Islet precursor cell (in vitro differentiated cells): ENCODE measurements at places on chromosomes 13 and 19.

DNA sequence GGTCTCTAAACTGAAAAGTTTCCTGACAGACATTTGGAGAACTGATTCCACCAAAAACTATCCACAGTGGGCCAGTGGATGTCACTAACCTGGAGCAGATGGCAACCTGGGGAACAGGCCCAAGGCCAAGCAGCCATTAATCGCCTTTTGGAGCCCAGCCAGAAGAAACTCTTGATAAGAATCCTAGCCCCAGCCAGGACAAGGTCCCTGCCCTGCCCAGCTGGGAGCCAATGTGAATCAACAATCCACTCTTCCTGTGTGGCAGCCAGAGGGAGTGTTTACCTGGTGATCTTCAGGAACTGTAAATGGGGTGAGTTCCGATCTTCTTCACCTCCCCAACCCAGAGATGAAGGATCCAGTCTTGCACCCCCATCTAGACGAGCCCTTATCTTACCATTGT lies 14.5 kb upstream of the IGSF23 start:
- DNase-seq: no peak

- DNase-seq: peak; percentile 83
These were observed 1.4 kb downstream of the ING1 start for GRCh38 chr13:110714797-110715394.

DNA sequence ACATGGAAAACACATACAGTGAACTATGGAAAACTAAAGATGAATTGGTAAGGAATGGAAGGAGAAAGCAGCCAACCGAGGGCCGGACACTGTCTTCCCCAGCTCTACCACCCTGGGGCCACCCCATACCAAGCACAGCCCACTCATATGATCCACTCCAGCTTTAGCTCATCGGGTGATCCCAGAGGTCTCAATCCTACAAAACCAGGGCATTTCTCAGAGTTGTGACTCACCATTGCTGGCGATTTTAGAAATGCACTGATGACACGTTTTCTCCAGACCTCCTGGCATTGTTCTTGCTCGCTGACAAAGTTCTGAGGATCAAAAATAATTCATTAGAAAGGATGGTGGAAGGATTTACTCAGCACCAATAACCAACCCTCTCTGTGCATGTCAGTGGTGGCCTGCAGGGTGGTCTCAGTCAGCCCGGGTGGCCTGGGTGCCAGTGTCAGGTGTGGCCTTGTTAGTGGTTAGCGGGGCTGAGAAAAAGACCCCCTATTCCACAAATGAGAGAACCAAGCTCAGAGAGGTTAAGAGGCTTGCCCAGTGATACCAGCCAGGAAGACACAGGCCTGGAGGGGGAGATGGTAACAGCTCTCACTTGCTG lies 6.6 kb downstream of the TMEM272 start:
- DNase-seq: no peak

GRCh38 chr19:55642153-55643002 lies 1.1 kb upstream of the ZNF581 start:
- DNase-seq: peak; percentile 54

DNA sequence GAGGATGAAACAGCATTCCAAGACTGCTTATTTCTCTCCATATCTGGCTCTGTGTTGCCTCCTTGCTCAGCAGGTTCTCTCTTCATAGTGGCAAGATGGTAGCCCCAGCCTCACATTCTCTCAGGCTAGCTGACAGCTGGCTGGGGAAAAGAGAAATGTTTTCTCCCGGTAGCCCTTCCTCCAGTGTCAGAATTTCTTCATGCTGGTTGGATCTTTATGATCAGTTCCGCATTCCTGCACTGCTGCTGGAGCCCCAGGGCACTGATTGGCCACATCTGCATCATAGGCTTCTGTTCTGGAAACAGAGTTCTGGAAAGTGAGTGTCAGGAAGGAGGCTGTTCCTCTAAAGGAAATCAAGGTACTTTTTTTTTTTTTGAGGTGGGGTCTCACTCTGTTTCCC lies 24.6 kb downstream of the POP4 start:
- DNase-seq: peak; percentile 65

- no peak for DNase-seq
These were observed 558.2 kb downstream of the SLITRK6 start for GRCh38 chr13:85241060-85241459.

- no peak for DNase-seq
These were observed 88.3 kb downstream of the DHRS12 start for GRCh38 chr13:51715613-51716012.

DNA sequence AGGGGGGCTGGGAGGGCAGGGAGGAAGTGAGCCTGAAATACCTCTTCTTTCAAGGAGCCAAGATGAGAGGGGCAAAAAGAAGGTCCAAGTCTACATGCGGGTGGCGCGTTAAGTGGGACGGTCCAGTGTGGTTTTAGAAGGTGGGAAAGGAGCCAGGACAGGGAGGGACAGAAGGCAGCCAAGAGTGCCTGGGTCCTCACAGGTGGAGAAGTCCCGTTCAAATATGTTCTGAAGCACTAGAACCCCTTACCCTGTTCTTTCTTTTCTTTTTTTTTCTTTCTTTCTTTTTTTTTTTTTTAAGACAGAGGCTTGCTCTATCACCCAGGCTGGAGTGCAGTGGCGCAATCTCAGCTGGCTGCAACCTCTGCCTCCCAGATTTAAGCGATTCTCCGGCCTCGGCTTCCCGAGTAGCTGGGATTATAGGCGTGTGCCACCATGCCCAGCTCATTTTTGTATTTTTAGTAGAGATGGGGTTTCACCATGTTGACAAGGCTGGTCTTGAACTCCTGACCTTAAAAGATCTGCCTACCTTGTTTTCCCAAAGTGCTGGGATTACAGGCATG lies 7.4 kb downstream of the CAMSAP3 start:
- DNase-seq: no peak

DNA sequence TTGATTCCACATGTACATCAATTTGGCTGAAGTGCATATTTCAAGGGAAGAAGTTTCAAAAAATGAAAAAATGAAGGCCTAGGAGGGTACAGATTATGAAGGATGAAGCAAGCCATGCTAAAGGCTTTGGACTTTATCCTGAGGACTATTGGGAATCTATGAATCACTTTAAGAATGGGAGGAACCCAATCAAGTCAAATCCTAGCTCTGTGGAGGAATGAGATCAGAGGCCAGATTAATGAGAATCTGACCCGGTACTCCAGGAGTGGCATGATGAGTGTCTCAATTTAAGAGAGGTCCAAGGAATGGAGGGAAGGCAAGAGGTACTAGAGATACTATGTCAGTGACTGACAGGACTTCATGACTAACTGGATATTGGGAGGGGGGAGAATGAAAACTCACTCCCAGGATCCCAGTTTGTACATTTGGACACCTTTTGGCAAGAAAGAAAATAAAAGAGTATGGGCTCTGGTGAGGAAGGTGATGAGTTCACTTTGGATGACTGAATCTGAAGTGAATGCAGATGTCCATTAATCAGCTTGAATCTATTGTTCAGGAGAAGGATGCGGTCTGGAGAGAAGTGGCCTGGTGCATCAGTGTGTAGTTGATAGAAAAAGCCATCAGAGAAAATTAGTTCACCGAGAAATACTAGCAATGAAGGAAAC lies 349.0 kb downstream of the EFNB2 start:
- no peak for DNase-seq

- DNase-seq: no peak
These were observed 189.3 kb upstream of the GPR12 start for GRCh38 chr13:26949701-26950502.

- DNase-seq: no peak
These were observed 70.7 kb upstream of the GTF3A start for GRCh38 chr13:27353708-27354107.

- DNase-seq: no peak
These were observed 857.1 kb downstream of the GPC5 start for GRCh38 chr13:92255526-92255925.

GRCh38 chr19:14477418-14478112 lies 2.4 kb upstream of the PTGER1 start:
- DNase-seq: no peak

DNA sequence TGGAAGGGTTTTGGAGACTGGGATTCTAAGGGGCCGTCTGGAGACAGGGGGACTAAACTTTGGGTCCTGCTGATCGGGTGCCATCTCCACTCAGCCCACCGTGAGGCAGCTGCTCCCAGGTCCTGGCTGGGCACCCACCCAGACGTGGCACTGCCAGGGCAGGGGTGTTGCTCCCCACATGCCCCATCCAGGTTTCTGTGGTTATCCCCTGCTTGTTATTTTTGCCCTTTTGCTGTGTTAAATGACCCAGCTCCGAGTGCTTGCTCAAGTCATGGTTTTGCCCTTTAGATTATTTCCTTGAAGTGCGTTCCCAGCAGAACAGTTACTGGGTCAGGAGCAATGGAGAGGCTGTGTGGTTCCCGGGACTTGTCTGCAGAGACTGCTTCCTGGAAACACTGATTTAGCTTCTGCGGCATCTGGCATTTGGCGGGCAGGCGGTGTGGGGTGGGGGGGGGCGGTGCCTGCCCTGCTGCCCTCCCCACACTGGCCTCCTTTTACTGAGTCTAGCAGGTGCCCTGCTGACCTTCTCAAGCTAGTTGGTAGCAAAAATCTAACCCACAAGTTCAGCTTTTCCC lies 1.9 kb downstream of the RAB11B start:
- no peak for DNase-seq

DNA sequence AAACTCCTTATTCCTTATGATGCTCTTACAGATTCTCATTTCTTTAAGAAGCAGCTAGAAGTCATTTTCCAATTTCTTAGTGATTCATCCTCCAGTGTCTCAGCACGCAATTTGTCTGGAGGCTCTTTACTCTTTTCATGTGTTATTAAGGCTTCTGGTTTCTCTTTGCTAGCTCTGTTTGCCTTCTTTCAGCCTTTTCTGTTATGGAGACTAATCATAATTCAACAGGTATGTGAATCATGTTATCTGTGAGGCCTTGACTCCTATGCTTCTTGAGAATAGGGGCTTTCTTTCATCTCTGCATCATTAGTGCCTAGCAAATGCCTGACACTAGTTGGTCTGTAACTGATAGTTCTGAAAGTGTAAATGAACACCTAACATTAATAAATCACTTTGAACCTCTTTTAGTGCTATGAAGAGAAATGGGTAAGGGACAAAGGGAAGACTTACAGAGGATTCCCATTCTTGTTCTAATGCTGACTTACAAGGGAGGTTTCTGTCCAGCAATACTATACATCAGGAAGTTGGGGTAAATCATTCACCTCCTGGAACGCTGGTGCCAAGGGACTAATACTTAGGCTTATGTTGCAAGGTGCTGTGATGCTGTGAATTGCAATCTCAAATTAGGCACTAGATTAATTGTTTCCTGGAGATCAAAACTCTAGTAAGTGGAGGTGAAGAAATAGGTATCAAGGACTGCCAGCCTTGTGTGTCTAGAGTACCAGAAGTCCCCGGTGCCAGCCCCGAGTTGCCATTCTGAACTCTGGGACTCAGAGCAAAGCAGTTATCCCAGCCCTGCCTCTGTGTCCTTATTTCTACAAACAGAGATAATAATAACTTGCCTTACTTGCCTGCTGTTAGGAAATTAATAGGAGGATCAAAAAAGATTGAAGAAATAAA lies 265.6 kb downstream of the DCLK1 start:
- no peak for DNase-seq

DNA sequence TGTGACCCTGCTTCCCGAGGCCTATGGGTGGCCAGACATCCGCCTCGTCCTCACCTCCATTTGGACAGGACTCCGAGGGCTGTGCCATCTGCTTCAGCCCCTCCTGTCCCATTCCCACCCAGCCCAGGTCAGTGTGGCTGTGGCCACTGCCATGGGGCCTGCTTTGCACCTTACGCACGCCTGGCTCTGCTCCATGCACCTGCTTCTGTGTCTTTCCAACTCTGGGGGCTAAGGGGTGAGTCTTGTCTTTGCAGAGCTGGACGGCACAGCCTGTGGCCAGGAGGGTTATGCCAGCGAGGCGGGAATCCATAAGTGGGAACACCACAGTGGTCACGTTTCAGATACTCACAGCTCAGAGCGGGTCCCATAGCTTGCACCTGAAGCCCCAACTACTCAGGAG lies 5.2 kb upstream of the ZNF554 start:
- DNase-seq: peak; percentile 36

DNA sequence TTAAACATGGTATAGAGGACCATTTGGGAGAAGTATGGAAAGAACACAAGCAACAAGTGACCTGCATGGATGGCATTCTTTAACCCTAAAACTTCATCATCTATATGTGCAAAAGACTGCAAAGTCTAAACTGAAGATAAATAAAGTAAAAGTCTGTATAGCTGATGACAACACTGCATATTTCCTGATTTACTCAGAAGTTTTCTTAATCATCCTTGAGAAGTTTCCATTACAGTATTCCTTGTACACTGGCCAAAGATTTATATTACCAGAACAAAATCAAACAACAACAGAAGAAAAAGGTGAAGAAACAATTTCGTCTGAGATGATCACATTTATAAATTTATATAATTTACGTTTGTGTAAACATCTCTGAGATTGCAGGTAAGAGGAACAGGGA lies 805.7 kb downstream of the PCDH9 start:
- no peak for DNase-seq

GRCh38 chr19:38370299-38370698 lies 4.1 kb upstream of the PSMD8 start:
- DNase-seq: no peak

GRCh38 chr19:38392707-38393308 lies 4.3 kb downstream of the SPRED3 start:
- no peak for DNase-seq

DNA sequence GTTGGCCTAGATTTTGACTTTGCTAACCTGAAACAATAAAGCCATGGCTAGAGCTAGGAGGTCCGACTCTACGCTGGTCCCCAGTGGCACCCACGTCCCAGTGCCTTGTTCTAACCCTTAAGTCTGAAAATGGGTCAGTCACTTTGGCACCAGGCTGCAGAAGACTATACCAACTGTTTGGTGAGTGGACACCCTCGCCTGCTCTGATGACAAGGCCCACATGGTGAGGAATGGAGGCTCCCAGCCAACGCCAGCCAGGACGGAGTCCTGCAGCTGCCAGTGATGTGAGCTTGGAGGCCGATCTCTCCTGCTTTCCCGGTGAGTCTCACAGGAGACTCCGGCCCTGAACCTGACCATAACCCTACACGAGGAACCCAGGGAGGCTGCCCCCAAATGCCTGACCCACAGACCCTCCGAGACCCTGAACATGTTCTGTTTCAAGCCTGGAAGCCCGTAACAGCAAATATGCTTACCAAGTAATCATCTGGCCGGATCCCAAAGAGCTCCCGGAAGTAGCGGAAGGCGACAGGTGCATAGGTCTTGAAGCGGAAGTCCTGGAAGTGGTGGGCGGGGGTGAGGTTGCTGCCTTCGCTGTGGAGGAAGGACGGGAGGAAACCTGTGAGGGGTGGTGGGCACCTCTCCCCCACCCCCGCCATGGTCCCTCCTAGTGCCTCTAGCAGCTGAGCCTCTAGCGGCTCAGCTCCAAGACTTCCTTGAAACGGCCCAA lies 34.1 kb upstream of the CACTIN start:
- no peak for DNase-seq

- no peak for DNase-seq
These were observed 33.8 kb upstream of the SGCG start for GRCh38 chr13:23146811-23147625.

GRCh38 chr19:39415111-39416046 lies 2.9 kb downstream of the PLEKHG2 start:
- no peak for DNase-seq

DNA sequence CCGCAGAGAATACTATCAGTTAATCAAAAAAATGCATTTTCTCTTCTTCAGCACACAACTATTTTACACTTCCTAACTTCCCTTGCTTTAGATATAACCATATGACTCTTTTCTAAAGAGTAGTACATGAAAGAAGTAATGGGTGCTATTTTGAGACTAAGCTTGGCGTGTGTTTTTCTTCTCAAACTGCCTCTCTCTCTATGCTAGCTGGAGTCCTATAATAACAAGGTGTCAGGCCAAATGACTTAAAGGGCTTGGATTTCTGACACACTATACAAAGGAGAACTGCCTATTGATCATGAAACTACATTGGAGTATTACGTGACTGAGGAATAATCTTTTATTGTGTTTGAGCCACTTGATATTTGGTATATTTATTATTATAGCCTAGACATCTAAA lies 1330.1 kb upstream of the SPRY2 start:
- no peak for DNase-seq
